Spinal cord (tissue), 10 donors: ENCODE measurements at places on chromosomes 13 and 19.

- no peak for DNase-seq
These were observed 1.3 kb downstream of the RFX2 start for GRCh38 chr19:6108721-6109633.

DNA sequence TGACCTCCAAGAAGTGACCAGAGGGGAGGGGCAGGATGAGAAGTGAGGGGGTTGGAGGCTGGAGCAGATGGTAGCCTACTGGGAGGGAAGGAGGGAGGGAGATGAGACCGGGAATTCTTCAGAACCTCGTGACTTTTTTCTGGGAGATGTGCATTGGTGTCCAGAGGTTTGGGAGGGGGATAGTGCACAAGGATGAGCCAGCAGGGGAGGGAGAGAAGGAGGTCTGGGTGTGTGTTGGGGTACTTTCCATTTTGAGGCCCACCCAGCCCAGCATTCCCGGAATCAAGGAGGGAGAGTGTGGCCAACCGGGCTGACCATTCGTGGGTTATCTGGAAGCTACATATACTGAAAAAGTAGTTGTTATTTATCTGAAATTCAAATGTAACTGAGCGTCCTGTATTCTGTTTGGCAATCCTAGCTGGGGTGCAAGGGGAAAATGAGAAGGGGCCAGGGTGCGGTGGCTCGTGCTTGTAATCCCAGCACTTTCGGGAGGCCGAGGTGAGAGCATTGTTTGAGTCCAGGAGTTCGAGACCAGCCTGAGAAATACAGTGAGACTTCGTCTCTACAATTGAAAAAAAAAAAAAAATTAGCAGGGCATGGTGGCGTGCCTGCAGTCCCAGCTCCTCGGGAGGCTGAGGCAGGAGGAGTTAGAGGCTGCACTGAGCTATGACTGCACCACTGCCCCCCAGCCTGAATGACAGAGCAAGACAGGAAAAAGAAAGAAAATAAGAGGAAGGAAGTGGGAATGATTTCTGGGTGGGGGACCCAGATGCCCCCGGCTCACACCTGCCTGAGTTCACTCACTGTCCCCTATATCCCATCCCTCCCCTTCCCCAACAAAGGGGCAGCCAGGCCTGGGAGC is 4.4 kb upstream of the C3 start:
- DNase-seq, result no peak

- peak; percentile 93 for DNase-seq
These were observed 14.2 kb downstream of the DPF1 start for GRCh38 chr19:38209671-38210457.

DNA sequence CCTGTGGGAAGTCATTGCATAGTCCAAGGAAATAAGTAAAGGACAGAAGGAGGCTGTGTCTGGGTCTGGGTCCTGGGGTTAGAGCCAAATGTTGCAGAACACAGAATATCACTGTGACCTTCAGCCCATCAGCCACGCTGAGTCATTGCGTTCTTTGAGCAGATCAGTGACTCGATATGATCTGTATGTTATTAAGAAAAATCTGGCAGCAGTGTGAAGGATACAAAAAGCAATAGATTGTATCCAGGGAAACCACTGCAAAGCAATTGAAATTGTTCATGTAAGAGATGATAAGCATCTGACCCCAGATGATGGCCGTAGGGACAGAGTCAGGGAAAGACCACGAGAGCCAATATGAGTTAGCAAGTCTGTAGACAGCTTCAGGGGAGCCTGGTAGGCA is 1575.1 kb upstream of the SLC10A2 start:
- no peak for DNase-seq

DNA sequence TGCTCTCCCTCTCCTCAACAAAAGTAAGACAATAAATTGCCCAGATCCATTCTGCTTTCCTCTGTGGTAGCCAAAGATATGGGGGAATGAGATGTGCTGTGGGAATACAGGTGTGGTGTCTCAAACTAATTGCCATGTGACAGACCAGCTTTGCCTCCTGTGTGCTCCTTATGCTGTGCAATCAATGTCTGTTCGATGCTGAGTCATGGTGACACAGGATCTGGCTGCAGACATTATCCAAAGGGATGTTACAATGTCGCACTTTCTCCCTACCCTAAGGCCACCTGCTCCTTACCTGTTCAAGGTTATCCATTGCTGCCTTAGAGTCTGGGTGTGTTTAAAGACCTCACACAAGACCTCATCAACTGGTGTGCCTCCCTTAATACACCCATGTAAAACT is 32.5 kb downstream of the FGF14 start:
- no peak for DNase-seq

DNA sequence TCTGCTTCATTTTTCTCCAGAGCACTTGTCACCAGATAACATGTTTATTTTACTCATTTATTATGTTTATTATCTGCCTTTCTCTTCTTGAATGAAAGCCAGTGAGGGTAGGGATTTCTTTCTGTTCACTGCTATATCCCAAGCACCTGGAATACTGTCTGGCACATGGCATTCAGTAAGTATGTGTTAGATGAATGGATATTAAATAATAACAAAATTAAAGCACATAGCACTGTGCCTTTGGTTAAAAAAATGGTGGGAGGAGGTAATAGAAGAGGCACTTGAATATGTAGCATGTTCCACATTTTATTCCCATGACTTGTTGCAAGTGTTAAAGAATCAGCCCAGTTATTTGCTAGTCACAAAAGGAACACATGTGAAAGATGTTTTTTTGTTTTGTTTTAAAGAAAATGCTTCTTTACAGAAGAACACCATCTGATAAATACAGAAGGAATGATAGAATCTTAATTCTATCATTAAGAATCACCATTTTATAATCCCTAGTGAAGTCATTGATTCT is 151.0 kb downstream of the DLEU7 start:
- no peak for DNase-seq

- DNase-seq, result no peak
These were observed 1568.4 kb downstream of the SLITRK5 start for GRCh38 chr13:89239361-89240127.

GRCh38 chr13:44128552-44129001 is 245.0 kb upstream of the SERP2 start:
- peak; percentile 22 for DNase-seq

DNA sequence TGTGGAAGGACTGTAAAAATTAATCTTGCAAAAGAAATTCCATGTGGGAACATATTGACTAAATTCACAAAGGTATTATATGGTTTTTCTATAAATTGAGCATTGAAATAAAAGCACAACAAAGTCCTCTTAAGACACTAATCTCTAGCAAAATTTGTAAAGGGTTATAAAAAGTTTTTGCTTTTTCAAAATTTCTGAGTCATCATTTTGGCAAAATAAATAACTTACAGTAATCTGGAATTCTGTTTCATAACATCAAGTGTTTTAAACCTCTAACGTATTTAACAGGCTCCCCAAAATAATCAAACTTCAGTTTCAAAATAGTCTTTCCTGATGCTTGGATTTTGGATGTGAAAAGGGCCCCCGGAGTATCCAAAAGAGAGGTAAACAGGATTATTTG is 26.0 kb downstream of the MED4 start:
- DNase-seq, result no peak

- no peak for DNase-seq
These were observed 51.3 kb downstream of the OR10H4 start for GRCh38 chr19:16000024-16000663.

DNA sequence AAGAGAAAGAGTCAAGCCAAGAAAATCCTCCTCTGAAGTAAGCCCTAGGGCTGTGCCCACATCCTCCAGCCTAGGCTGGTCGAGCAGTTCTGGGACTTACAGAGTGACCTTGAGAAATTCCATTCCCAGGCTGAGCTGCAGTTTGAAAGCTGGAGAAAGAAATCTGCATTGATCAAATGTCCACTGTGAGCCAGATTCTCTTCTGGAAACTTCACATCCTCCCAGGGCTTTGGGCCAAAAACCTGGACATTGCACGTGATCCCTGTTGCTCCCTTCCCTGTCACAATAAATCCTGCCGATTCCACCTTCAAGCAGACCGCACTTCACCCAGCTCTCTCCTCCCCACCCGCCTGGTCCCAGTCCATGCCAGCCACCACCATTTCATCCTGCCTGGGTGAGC is 15.7 kb downstream of the TMEM143 start:
- no peak for DNase-seq

- no peak for DNase-seq
These were observed 114.3 kb downstream of the KCTD15 start for GRCh38 chr19:33910922-33911321.

DNA sequence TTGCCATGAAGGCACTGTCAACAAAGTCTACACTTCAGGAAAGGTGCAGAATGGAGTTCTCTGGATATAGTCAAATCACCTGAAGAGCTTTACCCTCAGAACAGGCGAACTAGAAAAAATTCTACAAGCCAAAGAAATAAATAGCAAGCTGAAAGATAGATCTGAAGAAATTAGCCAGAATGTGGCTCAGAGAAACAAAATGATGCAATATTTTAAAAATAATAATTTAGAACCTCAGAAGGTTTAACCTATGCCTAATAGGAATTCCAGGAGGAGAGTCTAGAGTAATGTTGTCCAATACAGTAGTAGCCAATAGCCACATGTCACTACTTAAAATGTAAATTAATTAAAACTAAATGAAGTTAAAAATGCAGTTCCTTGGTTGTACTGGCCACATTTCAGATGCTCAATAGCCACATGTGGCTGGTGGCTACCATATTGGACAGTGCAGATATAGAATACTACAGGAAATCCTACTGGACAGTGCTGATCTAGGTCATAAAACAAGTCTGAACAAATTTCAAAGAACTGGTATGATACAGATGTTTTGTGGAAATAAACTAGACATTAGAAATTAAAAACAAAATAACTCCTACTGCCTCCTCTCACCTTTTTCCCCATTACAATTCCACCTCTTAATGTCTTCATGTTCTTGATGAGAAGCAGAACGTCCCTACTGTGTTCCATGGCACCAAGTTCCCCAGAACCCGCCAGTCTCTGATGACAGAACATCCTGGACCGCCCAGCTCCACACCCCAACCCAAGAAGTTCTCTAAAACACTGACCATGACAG is 679 bp upstream of the CDADC1 start:
- DNase-seq, result no peak

DNA sequence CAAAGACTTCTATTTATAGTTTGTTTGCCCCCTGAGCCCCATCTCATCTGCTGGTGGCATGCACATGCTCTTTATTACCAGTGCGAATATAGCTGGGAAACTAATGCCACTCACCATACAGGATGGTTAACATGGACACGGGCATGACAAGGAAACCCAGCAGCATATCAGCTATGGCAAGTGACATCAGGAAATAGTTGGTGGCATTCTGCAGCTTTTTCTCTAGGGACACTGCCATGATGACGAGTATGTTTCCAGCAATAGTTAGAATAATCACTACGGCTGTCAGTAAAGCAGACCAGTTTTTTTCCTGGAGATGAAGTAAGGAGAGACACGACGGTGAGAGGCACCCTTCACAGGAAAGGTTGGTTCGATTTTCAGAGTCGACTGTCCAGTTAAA is 1.5 kb downstream of the HTR2A start:
- peak; percentile 20 for DNase-seq

DNA sequence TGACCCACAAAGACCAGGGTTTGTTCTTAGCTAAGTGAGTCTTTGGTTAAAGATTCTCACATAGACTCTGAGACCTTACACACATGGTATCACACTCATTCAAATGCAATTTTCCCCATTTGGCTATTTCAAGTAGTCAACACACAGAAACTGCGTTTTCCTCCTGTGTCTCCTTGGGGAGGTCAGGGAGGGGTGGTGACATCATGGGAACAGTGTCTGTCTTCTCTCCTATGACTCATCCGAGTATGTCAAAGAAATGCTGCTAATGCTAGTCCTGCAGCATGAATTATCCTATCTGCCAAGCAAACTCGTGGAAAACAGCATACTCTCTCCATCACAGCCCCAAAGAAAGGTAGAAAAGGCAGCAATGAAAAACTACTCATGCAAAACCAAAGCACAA is 100.2 kb downstream of the ENOX1 start:
- DNase-seq, result no peak

GRCh38 chr19:41308450-41309179 is 1.4 kb upstream of the CCDC97 start:
- peak; percentile 97 for DNase-seq

GRCh38 chr13:99671746-99672145 is 170.5 kb downstream of the TM9SF2 start:
- DNase-seq, result no peak

- no peak for DNase-seq
These were observed 1.8 kb downstream of the ZNF175 start for GRCh38 chr19:51572908-51573307.

- DNase-seq, result no peak
These were observed 2.8 kb downstream of the ACP5 start for GRCh38 chr19:11574689-11575088.

DNA sequence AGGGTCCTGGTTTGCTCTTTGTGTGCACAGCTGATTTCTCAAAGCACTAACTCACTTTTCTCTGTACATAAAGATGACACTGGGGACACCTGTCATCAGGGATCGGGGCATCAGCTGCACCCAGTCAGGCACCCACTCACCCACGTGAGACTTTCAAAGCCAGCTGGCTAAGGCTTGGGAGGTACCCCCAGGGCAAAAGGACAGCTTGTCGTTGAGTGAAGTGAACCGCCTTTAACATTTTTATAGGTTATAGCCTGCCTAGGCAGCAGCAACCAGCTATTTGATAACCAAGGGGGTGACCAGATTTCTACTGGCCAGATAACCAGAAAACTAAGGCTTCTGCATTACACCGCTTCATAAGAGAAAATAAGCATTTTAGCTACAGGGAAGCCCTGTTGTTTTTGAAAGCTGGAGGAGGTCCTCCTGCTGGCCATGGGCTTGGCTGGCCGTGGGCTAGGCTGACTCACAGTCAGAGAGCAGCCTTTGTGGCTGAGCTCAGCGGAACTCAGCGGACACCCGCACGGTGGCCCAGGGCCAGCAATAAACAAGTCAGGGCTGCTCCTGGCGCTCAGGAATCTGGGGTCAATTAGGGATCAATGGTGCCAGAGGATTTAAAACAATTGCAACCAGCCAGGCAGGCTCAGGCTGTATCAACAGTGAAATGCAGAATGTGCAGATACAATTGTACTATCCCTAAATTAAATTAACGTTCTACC is 57.1 kb downstream of the ALOX5AP start:
- DNase-seq, result no peak

- DNase-seq, result no peak
These were observed 11.8 kb downstream of the STX10 start for GRCh38 chr19:13138171-13138915.

GRCh38 chr19:52778811-52779210 is 7.8 kb downstream of the ZNF600 start:
- no peak for DNase-seq

- DNase-seq, result no peak
These were observed 8.6 kb downstream of the RFPL4AL1 start for GRCh38 chr19:55777528-55777927.

DNA sequence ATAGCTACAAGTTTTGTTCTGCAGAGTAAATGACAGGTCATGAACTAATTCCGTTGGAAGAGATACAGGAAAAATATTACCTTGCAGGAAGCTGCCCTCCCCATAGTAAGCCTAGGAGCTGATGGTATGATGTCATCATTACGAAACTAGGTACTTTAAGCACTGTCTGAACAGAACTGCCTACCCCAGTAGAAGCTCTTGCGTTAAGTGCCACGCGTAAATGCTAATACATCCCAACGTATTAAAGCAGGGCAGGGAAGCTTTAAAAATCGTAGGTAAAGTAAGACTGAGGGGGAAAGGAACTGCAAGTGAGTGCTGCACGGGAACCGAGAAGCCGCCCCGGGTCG is 572 bp downstream of the UGGT2 start:
- peak; percentile 24 for DNase-seq
